ENCODE measurements at places on chromosomes 16 and 17.

GRCh38 chr17:48283411-48283810, 146.6 kb downstream of the SKAP1 start:
- no peak for DNase-seq

GRCh38 chr17:78057113-78057740, 71.3 kb downstream of the TMC6 start:
- DNase-seq = no peak

DNA sequence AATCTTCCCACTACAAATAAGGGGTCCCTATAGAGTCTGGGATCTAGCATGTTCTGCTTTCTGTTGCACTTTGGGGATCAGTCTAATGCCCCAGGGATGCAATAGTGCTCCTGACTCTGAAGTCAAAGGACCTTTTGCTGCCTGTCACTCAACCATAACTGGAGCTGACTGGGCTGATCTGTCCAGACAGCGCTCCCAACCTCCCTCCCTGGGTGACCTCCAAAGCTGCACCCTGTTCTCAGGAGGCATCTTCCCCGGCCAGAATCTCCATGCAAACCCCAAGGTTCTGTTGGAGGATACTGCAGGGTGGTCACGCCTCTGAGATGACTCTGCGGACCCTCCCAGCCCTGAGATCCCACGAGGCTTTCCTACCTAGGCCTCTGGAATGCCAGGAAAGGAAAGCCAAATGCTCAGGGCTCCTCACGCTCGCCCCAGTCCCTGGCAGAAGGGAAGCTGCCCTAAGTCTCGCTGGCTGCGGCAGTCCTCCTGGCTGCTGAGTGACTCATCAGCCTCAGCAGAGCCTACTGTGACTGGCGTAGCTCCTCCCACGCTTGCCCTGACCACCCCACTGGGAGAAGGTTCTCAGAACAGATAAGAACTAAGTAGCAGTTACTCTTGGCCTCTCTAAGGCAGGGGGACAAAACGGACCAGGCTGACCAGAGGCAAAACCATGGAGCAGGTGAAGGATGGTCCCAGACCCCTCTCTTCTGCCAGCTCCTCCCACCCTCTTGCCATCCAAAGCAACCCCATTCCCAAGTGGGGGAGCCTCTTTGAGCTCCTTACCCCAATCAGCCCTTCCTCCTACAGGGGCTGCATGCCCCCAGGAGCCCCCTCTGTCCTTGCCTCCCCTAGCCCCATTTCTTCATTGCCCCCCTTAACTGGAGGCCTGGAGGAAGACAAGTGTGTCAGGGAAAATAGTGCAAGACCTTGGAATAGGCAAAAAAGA, 124.1 kb upstream of the TNRC6C start:
- DNase-seq = no peak

DNA sequence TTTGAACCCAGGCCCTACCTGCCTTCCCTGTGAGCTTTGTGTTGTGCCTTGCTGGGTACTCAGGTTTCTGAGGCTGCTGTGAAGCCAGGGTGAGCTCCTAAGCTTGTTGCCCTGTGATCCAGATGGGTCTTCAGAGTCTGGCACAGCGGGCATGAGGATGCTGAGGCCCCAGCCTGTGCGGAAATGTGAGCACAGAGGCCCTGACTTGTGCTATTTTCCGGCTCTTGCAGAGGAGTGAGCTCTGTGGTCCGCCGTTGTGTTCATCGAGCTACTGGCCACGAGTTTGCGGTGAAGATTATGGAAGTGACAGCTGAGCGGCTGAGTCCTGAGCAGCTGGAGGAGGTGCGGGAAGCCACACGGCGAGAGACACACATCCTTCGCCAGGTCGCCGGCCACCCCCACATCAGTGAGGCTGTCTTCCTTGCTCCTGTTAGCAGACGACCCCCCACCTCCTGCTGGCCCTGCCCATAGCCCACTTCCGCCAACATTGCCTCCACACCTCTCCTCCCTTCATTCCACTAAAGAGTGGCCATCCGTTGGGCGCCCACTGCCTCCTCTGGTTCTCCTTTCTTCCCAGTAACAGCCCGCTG, 2.7 kb downstream of the PHKG2 start:
- no peak for DNase-seq

- no peak for DNase-seq
Observed at GRCh38 chr17:69300222-69300621, 26.7 kb downstream of the ABCA5 start.

GRCh38 chr16:10608687-10609401, 28.4 kb upstream of the EMP2 start:
- no peak for DNase-seq

DNA sequence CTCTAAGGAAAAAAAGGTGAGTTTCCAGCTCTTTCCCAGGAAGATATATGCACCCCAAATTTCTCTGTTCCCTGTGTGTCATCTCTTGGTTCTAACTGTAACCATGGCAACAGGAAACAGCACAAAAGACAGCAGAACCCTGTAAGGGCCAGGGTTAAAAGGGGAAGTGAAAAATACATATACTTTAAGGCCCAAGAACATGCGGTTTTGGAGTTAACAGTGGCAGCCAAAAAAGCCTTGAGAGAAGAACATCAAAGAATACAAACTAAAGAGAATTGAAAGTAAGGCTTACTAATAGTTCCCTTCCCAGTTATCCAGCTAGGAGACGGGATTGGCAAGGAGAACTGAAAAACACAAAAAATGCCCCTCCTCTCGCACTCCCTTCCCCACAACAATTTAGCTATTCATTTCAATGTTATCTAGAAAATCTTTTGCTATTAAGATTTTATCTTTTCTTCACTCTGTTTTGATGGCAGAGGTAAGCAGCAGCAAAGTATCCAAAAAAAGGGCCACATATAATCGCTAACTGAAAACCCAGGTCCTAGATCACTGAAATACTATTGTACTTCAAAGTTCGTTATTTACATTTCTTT, 1.5 kb downstream of the SPOP start:
- DNase-seq = no peak

DNA sequence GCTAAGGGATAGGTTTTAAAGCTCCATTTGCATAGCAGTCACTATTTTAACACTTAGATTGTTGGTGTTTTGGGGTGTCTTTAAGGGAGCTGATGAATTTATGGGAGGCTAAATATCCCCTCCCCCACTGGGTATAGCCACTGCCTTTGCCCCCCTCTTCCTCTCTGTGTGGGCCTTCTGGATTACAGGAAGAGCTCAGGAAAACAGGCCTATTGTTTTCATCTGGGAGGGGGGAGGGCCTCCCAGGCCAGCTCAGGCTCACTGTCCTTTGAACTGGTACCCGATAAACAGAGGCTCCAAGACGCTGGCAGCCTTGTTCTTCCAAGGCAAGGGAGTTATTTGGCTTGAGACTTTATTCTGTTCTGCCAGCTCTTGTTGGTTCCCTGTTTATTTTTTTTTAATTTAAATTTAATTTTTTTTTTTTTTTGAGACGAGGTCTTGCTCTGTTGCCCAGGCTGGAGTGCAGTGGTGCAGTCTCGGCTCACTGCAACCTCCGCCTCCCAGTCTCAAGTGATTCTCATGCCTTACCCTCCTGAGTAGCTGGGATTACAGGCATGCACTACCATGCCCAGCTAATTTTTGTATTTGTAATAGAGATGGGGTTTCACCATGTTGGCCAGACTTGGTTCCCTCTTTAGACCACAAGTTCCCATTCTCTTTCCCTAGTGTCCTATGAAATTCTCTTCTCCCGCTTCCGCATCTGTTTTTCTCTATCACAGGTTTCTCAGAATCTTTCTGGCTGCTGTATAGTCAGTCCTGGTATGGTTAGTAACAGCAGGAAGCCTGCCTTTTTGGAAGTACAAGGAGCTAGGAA, 25.1 kb downstream of the MINK1 start:
- DNase-seq = no peak

Measured in NCI-H2081 treated with DMSO at 0.1 percent for 48 hours (cell line).